ENCODE measurements at places on chromosomes 7 and 10.

DNA sequence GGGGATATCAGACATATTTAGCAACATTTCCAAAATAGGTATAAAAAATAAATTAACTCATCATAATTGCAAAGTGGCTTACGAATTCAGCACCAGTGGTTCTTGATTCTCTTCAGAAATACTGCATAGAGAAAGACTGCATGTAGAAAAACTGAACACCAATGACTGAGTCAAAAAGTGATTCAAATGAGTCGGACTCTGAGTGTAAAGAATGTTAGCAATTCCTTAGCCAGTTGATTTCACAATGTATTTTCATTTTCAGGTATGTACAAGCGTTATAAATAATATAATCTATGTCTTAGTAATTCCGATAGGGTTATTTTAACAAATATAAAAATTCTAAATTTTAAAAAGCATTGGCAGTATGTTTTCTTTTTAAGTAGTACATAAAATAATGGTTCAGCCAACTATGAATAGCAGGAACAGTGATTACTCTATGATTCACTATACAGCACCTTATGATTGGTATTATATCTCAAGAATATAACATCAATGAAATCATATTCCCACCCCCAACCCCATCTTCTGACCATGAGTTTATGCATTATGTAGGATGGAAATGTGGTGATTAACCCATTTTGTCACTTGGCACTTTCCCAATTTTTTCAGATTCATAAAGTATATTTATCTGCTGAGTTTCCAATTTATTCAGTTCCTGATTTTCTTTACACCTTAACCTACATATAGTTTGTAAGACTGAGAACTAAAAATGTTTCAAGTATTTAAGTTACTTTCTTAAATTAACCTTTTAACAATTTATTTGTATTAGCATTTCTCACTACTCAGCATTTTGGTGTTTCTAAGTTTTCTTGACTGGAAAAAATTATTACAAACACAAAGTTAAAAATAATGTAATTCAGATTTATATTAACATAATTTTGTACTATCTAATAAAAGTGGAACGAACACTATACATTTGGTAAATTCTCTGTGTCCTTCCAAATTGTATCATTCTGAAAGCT, 33.9 kb downstream of the DNAJC1 start:
- DNase-seq = no peak

DNA sequence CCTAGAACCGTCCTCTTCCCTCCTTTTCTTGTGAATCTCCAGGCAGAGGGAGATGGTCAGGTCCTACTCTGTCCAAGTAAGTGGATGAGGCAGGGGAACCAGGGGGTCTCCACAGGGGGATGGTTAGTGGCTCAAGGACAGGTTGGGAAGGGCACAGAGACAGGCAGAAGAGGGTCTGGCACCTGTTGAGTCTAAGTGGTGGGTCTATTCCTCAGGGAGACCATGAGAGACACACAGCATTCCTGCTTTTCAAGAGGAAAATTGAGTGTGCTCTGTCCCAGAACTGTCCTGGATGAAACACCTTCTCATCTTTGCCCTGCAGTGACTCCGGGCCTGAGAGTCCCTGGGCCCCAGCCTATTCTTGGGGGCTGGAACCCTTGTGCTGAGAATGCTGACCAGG, 184.8 kb upstream of the GALNT17 start:
- DNase-seq = no peak

DNA sequence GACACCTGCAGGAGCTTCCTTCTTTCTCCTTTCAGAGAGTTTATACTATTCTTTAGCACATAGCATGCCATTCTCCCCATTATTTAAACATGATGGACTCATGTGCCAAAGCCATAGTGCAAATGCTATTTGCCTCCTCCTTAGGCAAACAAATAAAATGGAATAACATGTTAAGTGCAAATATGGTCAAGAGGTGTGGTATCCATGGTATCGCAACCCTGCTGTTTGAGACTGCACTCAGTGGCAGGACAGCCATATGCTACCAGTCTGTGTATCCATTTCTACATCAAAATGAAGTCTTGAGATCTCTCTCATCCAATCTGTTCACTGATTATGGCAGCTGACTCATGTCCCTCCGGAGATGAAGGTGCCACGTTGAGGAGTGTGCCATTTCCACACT, 22.8 kb downstream of the HEPACAM2 start:
- no peak for DNase-seq

DNA sequence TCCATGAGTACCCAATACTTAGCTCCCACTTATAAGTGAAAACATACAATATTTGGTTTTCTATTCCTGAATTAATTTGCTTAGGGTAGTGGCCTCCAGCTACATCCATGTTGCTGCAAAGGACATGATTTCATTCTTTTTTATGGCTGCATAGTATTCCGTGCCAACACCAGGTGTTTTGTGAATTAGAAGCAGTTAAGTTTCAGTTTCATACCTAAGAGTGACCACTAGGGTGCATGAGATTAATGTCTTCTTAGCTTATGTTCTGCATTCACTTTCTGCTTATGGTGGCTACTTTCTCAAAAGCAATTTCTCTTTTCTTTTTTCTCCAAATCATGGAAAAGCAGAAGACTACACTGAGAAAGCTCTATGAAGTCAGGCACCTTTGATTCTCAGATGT, 65.1 kb upstream of the VSTM2A start:
- no peak for DNase-seq

- DNase-seq = peak; percentile 76
Measured at GRCh38 chr7:139682136-139683013, 95.4 kb downstream of the HIPK2 start.

DNA sequence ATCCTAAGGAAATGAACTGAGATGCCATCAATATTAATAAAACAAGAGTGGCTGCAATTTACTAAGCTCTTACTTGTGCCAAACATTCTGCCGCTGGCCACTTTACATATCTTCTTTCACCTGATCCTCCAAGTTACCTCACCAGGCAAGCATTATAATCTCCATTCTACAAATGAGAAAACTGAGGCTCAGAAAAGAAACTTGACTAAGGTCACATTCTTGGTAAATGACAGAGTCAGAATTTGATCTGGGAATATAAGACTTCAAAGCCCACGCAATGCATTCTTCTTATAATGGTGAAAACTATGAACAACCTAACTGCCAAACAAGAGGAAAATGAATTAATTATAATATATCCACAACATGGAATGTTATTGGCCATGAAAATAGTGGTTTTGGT, 46.1 kb upstream of the SMNDC1 start:
- DNase-seq = no peak

DNA sequence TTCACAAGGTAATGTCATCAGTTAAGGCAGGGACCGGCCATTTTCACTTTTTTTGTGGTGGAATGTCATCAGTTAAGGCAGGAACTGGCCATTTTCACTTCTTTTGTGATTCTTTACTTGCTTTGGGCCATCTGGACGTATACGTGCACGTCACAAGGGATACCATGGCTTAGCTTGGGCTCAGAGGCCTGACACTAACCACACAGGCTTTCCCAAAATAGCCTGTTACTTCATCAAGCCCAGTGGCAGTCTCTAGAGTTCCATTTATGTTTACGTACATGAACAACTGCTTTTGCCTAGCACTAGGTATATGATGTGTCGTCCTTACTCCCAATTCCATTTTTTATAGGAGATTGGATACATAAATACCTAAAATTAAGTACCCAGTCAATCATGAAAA, 237.9 kb downstream of the C7orf25 start:
- DNase-seq = no peak

GRCh38 chr10:72353028-72353964, 1.4 kb downstream of the DNAJB12 start:
- DNase-seq = no peak

- no peak for DNase-seq
Measured at GRCh38 chr10:77906951-77907421, 19.6 kb downstream of the DLG5 start.

DNA sequence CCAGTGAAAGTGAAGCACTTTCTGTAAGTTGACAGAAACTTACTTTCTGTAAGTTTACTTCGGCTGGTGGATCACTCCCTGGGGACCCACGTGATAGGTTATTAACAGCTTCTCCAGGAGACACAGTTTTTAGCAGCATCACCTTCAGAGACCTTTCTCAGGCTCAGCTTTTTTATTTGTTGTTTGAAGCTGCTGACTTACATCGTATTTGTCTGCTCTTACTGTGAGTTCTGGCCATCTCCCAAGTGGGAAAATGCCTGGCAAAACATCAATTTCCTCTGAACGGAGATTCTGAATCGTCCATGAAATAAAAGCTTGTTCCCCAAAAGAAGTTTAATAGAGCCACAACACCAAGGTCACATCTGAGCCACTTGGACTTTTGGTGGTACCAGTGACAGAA, 178.7 kb upstream of the PODXL start:
- no peak for DNase-seq

DNA sequence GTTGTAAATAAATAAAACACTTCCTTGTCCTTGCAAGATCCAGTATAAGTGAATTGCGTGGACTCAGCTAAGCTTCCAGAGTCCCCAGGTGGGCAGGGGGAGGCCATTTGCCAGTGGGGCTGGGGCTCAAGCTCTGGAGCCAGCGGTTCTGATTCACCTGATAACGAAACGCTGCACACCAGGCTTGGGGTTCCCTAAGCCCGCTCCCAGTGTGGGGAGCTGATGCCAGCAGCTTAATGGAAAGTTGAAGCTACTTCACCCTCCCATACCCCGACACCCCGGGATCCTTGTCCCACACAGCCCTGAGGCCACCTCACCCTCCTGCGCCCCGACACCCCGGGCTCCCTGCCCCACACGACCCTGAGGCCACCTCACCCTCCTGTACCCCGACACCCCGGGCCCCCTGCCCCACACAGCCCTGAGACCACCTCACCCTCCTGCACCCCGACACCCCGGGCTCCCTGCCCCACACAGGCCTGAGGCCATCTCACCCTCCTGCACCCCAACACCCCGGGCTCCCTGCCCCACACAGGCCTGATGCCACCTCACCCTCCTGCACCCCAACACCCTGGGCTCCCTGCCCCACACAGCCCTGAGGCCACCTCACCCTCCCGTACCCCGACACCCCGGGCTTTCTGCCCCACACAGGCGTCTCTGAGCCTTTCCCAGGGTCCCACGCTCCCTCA, 30.8 kb downstream of the FKBP6 start:
- DNase-seq = no peak

GRCh38 chr7:150311711-150312110, 11.4 kb upstream of the LRRC61 start:
- no peak for DNase-seq

DNA sequence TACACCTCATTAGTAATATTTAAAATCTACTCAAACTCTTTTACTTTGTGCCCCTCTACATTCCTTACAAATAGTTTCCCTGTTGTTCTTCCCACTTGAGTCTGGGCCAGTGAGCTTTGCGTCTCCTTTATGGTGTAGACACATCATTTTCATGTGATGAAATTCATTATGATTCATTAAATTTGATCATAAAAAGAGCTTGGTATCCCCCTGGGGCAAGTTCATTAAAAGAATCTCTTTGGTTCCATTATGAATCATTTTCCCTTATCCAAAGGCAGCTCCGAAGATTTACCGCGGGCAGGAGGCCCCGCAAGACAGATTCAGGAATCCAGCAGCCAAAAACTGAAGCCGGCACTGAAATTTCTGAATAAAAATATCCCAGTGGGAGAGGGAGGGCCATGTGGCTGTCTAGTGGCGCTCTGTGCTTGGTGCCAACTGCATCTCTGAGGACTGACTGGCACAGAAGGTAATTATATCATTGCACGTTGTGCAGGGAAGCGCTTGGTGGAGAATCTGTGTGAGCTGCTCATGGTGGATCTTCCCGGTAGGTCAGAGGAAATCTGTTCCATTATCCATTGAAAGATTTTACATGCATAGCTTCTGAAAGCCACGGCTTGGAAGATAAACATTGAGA, 151.4 kb upstream of the PITRM1 start:
- no peak for DNase-seq

- no peak for DNase-seq
Measured at GRCh38 chr7:37578350-37578749, 105.2 kb upstream of the GPR141 start.

GRCh38 chr7:25994433-25994994, 157.5 kb upstream of the NFE2L3 start:
- DNase-seq = no peak

DNA sequence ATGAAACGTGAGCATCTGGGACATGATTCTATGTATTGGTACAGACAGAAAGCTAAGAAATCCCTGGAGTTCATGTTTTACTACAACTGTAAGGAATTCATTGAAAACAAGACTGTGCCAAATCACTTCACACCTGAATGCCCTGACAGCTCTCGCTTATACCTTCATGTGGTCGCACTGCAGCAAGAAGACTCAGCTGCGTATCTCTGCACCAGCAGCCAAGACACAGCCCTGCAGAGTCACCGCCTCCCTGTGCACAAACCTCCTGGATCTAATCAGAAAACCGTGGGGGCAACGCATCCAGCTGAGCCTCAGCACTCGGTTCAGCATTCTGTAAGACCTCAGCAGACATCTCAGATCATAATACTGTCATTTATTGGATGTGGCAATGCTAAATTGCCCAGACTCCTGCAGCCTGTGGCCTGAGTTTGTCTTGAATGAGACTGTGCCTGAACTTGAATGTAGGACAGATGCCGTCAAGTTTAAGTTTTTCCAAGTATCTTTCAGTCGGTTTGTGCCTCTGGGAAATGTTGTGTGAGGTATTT, 41.5 kb upstream of the PRSS58 start:
- DNase-seq = no peak

Data from activated CD4-positive, alpha-beta T cell treated with anti-CD3 and anti-CD28 coated beads for 48 hours (primary cell).